H1 (cell line): ENCODE measurements at places on chromosomes 3 and 15.

DNA sequence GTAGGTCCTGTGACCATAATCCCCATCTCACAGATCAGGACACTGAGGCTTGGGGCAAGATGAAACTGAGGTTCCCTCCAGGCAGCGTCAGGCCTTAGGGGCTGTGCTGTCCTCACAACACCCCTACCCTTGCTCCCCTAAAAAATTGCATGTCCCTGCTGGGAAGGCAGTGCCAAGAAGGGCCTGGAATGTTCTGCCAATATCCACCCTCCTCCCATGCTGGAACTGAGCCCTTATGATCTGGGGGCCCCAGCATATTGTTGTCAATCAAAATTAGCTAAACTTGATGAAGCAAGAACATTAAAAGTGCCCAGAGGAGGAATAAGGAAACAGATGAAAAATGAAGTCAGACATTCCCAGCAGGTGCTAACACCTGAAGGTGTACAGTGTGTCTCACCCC lies 13.4 kb upstream of the RTP3 start:
- no peak for DNase-seq

DNA sequence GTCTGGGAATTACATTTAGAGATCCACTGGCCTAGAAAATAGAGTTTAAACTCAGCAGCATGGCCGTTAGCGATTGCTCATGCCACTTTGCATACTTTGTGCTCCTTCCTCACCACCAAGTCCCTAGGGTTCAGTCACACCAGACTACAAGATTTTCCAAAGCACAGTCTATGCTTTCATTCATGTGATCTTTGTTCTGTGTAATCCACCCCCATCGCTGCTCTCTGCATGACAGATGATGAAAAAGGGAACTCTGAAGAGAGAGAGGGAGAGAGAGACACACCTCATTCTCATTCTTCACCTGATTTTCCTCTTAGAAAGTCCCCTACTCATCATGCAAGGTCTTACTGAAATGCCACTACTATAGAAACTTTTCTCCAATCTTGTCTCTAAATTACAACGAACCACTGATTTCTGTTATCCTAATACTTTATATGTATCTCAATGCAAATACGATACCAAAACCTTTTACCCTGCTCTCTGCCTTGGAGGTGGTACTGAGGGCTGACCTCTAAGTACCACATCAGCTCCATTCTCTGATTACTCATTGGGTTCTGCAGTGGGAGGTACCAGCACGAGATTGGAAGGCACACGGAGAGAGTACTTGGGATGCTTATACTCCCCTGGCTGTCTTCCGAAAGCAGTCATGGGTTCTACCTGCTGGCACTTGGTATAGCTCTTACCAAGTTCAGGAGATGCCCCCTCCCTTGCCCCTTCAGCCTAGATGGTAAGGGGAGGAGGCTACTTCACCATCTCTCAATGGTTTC lies 1.1 kb upstream of the PARP15 start:
- DNase-seq, result no peak

DNA sequence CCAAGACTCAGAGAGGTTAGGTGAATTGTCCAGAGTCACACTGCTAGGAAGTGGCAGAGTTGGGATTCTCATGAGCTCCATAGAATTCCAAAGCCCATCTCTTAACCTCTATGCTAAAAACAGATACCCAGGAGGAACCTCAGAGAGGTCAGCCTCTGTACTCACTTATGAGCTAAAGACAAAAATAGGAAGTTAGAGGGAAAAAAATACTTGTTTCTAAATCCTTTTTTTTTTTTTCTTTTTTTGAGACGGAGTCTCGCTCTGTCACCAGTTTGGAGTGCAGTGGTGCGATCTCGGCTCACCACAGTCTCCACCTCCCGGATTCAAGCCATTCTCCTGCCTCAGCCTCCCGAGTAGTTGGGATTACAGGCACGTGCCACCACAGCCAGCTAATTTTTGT lies 31.4 kb downstream of the FSD2 start:
- DNase-seq, result no peak

GRCh38 chr15:62248277-62248984 lies 83.3 kb upstream of the C2CD4B start:
- DNase-seq, result no peak

GRCh38 chr3:160128056-160128455 lies 97.2 kb upstream of the C3orf80 start:
- no peak for DNase-seq

GRCh38 chr3:182180654-182181385 lies 469.1 kb downstream of the SOX2 start:
- no peak for DNase-seq

DNA sequence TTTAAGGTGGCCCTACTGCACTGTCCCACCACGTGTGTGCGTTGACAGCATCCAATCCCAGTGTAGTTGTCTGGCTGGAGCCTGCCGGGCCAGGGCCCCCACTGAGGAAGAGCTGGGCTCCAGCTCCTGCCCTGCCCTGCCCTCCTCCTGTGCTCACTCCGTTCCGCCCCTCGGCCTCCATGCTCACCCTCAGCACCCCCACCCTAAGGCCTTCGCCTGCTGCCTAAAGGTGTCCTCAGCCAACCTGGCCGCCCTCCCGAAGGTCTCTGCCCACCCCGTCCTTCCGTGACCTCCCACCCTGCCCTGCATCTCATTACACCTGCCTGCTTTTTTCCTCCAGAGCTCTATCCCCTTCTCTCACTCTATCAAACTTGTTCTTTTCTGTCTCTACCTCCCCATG lies 118.0 kb downstream of the TPRA1 start:
- DNase-seq, result no peak

- no peak for DNase-seq
Observed at GRCh38 chr15:68163191-68163590, 41.9 kb downstream of the CALML4 start.

DNA sequence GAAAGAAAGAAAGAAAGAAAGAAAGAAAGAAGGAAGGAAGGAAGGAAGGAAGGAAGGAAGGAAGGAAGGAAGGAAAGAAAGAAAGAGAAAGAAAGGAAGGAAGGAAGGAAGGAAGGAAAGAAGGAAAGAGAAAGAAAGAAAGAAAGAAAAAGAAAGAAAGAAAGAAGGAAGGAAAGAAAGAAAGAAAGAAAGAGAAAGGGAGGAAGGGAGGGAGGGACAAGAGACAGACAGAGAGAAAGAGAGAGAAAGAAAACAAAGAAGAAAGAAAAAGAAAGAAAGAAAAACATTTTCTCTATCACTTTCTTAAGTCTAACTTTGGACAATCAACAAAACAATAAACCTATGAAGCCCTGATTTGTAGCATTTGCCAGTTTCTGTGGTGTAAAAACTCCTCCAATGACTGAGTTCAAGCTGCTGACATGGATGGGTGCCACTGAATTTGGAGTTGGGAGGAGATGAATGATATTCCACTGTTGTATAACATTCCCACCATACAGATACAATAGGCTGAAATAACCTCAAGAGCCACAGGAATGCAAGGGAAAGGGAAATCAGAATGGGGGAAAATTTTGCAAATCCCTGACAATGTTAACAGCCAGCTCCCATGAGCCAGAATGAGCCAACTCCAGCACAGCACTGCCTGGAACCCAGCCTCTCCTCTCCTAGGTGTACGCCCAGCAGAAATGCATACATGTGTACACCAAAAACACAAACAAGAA lies 15.0 kb upstream of the RTP3 start:
- no peak for DNase-seq

DNA sequence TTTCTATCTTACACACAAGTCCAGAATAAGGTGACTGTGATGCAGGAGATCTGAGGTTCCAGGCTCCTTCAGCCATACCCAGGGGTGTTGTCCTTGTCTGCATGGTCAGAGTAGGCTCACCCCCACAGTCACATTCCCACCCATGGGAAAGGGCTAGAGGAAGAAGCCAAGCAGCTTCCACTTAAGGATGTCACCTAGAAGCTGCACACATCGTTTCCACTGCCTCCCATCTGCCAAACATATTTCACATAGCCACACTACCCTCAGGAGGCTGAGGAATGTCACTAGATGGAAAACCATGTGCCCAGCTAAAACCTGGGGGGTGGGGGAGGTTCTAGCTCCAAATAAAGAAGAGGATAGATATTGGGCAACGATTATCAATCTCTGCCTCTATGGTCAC lies 58.1 kb downstream of the TMEM39A start:
- no peak for DNase-seq

DNA sequence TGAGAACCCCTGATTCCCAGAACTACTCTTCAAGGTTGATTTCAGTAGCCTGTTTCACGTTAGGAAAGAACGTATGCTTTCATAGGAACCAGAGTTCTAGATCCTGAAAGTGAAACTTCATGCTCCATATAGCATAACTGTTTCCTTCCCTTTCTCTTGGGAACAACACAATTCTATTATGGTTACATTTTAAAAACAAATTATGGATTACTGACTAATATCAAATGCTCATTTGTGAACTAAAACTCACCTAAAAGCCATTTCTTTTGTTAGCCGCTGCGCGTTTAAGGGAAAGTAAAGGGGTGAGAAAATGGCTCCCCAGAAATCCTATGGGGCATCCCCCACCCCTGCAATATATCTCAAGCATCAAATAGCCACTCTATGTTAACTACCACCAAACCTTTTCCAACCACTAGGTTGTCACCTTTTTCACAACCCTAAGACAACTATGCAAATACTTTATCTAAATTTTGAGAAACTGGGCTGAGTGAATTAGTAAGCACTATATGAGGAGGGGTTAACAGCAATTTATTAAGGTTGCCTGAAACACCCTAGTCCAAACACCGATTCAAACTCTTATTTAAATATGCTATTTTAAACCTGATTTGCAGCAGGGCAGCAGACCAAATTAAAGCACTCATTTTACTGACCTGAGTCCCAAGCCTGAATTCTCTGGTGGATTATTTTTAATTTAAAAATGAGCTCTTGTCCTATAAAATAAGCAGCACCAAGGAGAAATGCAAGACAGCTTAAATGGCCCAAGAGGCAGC lies 2.4 kb downstream of the SIAH2 start:
- no peak for DNase-seq

GRCh38 chr15:93265111-93265556 lies 176.1 kb upstream of the RGMA start:
- DNase-seq, result no peak

DNA sequence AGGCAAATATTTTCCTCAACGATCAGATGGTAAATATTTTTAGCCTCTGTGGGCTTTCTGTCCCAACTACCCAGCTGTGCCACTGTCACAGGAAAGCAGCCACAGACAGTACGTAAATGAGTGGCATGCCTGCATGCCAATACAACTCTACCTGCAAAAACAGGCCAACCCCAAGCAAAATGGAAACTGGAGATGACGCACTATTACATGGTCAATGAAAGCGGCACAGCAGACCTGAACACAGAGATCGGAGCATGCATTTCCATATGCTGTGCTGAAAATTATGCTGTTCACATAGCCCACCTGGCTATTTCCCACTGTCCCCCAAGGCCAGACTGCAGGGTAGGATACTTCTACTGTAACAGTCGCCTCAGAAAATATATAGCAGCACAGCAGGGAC lies 57.8 kb downstream of the HERC2 start:
- no peak for DNase-seq

DNA sequence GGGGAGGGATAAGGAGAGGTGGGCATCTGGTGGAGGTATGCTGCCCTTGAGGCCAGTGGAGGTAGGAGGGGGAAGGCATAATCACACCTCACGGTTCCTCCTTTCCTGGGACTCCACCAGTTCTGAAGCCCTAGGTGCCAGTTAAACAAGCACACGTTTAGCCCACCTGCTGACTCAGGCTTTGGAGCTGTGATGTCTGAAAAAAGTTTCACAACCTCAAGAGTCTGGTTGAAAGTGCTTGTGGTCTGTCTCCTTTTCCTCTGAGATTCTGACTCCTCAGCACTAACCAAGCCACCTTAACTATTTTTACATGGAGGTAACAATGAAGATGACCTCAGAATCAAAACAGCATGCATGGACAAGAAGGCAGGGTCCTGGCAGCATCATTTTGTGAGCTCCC lies 23.0 kb downstream of the HPS3 start:
- no peak for DNase-seq

- DNase-seq, result no peak
Observed at GRCh38 chr15:98611808-98612207, 36.5 kb upstream of the IGF1R start.

GRCh38 chr3:155556531-155556930 lies 188.3 kb downstream of the PLCH1 start:
- DNase-seq, result no peak

DNA sequence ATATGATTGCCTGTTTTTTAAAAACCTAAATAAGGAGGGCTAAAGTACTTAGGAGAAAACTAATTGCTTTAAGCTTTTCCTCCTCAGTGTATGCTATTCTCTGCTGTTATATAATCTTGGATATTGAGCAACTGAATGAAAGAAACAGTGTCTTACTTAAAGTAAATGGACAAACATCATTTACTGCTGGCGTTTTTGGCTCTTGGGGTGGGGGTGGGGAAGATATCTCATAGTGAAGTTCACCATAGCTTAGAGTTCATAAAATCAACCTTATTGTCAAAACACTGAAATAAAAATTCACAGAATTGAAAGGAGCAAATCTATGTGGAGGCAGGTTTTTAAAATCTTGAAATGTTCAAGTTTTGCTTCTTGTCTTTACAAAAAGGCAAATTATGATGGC lies 256.4 kb upstream of the SOX2 start:
- DNase-seq, result no peak

DNA sequence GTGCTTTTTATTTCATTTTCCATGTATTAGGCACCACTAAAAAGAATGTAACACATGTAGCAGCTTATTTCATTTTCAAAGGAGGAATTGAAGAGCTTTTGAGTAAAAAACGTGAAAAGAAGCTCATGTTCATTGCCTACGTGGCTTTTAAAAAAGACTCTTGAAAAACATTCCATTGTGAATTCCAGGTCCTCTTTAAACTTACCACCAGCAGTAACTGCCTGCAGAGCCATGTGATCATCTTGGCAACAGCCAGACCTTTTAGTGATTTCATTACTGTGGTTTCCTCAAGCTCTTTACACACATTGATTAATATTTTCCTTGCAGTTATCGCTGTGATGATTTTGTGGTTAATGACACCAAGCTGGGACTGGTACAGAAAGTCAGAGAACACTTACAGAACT lies 43.8 kb upstream of the FBXL22 start:
- DNase-seq, result no peak

GRCh38 chr3:174440253-174440701 lies 418.9 kb upstream of the NAALADL2 start:
- DNase-seq, result no peak

GRCh38 chr15:92811148-92811913 lies 88.8 kb upstream of the CHD2 start:
- no peak for DNase-seq

- DNase-seq, result no peak
Observed at GRCh38 chr3:90032980-90033641, 925.7 kb downstream of the EPHA3 start.

DNA sequence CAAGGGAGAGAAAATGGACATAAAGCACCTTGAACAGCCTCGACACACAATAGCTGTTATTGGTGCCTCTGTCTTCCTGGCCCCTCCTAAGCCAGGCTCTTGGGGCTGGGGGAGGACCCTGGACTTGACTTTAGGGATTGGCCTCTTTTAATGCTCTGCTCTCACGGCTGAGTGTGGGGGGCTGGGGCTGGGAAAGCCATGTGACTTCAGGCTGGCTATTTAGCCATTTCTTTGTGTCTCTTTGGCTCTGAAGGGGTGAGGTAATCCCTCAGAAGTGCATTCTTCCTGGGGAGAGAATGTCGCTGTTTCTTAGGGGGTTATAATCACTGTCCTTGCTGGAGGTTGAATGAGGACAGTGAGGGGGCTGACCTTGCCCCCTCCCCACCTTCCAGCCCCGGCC lies 26.2 kb downstream of the MAGEF1 start:
- peak; percentile 44 for DNase-seq

GRCh38 chr3:36991923-36992805 lies 767 bp downstream of the EPM2AIP1 start:
- no peak for DNase-seq
